Muscle of back (tissue), 13 donors: ENCODE measurements at places on chromosomes 1 and 21. TPM values are rescaled to one million over a fixed set of nuclear protein-coding genes. Genes with fewer than 3 reads are reported as not detected.

IER5 gene
- polyA plus RNA-seq = 6.0 TPM

AQP10 gene
- polyA plus RNA-seq = not detected

DNA sequence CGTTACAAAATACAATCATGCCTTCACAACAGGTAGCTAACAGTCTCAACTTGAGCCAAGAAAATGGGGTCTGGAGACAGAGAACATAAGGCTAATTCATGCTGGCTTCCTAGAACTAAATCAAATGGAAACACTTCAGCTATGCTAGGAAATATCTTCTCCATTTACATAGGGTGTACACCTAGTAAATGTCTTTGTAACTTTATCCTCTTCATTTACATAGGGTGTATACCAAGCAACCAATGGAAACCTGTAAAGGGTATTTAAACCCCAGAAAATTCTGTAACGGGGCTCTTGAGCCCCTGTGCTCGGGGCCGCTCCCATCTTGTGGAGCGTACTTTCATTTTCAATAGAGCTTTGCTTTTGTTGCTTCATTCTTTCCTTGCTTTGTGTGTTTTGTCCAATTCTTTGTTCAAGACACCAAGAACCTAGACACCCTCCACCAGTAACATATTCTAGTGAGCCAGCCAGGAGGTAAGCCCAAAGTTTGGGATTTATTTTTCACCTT lies 19.5 kb upstream of the CYP4X1 start:
- no peak for DNase-seq

DNA sequence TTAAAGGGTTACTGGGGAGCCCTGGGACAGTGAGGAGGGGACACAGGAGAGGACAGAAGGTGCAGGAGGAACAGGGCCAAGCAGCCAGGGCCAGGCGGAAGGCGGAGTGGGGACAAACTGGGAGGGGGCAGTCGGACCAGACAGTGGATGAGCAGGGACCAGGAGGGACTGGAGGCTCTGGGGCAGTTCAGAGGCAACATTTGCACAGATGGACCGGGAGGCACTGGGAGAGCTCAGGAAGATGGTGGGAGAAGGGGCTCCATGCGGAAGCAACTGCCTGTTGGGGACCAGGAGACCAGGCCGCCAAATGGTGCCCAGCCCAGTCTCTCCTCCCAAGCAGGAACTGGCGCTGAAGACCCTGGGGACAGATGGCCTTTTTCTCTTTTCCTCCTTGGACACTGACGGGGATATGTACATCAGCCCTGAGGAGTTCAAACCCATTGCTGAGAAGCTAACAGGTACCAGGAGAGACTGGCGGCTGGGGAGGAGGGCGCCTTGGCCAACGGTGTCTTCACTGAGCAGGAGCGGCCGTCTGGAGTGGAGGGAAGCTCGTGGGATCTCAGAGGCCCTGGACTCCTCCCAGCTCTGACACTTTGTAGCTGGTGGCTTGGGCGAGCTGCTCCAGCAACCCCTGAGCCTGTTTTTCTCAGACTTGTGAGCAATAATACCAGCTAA lies 847 bp downstream of the SELENON start:
- DNase-seq = no peak

GRCh38 chr1:93917302-93917701 lies 8.1 kb upstream of the GCLM start:
- DNase-seq = no peak
